Stromal cell of bone marrow (primary cell): ENCODE measurements at places on chromosomes 13 and 19.

- DNase-seq, result no peak
These were observed at the start of gene ATCAY for GRCh38 chr19:3880471-3881271. Gene ATCAY, plus strand, starts transcription at chr19:3880685. Its CDS starts 5,083 bp downstream, at chr19:3885768.

GRCh38 chr13:23042181-23042580 is 138.6 kb upstream of the SGCG start:
- no peak for DNase-seq

GRCh38 chr19:15015946-15016542 is 33.2 kb upstream of the CASP14 start:
- DNase-seq, result no peak

DNA sequence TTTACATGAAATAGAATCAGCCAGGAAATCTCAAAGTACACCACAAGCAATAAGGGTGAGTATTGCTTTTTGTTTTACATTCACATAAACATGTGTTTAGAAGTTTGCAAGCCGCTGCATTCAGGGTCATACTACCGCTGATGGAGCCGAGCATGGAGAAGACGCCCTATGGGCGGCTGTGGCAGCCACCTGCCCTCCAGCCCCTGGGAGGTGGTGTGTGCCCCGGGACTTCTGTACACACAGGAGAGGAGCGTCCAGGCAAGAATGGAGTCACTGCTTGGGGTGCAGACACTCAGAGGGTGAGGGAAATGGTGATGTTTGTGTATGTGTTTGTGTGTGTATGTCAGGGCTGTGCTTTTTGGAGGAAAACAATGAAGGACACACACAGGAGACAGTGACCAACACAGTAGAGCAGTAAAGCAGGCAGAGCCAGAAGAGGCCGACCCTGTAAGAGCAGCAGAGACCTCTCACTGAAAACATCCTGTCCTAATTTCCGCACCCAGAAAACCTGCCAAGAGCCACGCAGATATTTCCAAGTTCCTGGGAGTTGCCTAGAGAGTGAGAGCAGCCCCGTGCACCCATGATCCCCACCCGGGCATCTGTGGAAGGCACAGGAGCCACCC is 108.1 kb upstream of the GJB6 start:
- no peak for DNase-seq

- no peak for DNase-seq
These were observed 122.9 kb upstream of the MAB21L1 start for GRCh38 chr13:35599384-35599783.

DNA sequence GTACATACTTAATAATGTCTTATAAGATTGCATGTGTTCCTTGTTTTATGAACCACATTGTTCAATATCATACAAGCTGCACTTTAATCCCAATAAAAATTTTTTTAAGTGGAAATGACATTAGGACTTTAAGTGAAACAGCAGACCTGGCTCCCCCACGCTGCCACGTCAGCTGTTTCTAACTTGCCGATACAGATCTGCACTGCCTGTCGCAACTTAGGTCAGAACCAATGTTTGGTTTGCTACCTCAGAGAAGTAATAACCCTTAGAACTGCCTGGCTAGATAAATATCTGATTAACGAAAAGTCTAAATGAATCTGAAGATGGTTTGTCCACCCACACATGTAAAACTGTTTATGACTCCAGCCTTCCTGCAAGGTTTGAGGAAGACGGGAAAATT is 327.5 kb upstream of the DACH1 start:
- no peak for DNase-seq

GRCh38 chr19:48329167-48329891 is 4.0 kb downstream of the EMP3 start:
- DNase-seq, result no peak

DNA sequence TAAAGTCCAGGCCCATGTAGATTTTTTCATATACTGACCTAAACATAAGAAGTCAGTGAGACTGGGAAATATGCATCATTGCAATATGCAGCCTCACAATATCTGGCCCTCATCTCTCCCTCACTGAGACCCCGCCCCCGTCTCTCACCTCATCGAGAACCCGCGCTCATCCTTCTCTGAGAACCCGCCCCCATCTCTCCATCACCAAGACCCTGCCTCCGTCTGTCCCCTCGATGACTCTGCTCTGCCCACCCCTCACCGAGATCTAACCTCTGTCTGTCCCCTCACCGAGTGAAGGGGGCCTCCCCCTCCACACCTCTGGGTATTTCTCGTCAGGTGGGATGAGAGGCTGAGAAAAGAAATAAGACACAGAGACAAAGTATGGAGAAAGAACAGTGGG is 20.5 kb upstream of the ZNF846 start:
- no peak for DNase-seq

DNA sequence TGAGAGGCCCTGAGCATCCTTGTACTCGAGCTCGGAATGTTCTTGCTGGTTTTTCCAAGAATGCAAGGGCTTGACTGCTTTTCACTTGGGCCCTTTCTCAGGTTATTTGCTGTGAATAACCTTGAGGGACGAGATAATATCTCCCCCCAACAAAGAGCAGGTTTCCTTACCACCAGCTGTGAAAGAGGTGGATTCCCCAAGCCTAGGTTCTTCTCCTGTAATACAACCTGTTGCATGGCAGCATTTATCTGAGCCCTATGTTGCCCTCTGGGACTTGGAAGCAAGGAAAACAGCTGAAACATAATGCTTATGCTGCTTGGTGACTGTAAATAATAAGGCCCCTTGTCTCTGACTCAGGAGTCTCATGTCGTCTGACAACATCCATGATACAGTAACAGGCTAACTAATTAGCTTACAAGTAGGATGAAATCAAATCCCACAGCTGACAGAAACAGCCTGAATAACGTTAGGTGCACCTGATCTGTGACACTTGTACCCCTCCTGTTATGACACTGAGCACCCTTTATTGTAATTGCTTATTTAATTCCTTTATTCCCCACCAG is 43.6 kb upstream of the RCBTB2 start:
- DNase-seq, result no peak

DNA sequence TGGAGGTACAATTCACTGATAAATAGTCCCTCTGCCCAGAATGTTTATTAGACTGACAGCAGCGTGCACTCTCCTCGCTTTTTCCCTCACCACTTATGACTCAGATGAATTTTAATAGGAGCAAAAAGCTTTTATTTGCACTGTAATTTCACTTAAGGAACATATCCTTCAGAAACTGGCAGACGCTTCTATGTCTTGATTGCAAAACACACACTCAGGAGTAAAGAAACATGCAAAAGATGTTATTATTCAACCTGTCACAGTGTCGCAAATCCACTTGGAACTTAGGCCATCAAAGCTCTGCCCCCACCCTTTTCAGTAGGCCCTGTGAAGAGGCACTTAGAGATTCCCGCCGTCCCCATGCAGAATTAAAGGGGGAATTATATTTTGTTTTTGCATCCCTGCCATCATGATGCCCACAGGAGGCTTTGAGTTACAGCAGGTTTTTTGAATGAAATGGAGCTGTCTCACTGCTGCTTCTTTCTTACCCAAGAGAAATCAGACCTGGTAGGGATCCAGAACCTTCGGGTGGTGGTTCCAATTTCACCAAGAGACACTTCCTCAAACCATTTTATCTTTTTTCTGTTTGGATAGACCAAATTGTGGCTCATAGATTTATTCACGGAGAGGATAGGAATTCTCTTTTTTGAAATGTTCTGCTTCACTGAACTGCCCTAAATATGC is 74.5 kb downstream of the GGACT start:
- no peak for DNase-seq

DNA sequence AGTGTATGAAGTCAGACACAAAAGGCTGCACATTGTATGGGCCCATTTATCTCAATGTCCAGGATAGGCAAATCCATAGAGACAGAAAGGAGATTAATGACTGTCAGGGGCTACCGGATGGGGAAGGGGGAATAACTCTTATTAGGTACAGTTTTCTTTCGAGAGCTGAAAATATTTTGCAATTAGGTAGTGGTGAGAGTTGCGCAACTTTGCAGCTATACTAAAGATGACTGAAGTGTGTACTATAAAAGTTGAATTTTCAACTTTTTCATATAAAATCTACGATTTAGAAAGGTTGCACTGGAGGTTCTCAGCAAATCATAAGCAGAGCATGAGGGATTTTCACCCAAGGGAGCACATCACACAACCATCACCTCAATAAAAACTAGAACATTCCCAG is 16.1 kb upstream of the SLC15A1 start:
- no peak for DNase-seq

DNA sequence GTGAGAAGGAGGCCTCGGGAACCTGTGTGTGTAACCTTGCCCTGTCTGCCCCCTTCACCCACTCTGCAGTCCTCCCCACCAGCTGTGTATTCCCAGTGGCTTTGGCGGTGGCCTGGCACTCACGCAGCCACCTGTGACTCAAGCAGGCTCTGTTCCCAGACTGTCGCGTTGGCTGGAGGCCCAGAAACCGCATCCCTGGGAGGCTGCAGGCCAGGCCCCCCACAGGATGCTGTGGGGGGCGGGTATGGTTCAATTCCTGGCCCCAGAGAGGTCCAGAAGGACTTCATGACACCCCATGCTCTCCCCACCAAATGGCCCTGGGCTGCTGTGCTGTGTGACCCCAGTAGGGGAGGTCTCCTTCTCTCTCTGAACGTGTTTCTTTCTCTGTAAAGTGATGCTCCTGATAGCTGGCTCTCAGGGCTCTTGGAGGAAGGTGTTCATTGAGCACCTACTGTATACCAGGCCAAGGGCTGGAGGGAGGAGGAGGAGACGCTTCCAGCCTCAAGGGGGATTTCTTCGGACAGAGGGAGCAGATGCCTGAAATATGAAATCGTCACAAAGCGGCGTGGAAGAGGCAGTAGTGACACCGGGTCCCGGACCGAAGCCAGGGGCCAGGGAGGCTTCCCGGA is 1.9 kb upstream of the LINGO3 start:
- DNase-seq, result no peak

- DNase-seq, result no peak
These were observed at the start of gene CPB2 for GRCh38 chr13:46104868-46105267. Gene CPB2, minus strand, starts transcription at chr13:46105033. Its CDS starts 24 bp downstream, at chr13:46105009.

GRCh38 chr13:112767506-112768471 is 78.0 kb downstream of the ATP11A start:
- no peak for DNase-seq

DNA sequence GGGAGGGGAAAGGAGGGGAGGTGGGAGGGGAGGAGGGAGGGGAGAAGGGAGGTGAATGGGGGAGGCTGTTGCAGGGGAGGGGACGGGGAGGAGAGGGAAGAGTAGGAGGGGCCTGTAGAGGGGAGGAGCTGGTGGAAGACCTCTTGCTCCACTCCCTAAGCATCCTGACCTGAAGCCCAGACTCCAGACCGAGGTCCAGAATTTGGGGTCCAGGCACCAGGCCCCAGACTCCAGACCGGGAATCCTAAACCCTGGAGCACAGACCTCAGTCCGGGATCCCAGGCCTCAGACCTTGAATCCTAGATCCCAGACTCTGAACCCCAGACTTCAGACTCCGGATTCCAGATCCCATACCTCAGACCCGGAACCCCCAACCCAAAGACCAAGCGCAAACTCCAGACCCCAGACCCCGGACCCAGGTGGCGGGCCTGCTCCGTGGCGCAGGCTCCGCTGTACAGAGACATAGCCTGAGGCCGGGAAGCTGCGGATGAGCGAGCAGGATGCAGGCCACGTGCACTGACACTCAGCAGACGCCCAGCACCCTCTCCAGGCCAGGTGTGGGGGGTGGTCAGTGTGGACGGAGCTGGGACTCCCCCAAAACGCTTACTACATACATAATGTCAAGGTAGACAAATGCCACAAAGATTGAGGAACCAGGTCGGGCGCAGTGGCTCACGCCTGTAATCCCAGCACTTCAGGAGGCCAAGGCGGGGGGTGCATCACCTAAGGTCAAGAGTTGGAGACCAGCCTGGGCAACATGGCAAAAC is 710 bp upstream of the BTBD2 start:
- DNase-seq, result peak; percentile 74

DNA sequence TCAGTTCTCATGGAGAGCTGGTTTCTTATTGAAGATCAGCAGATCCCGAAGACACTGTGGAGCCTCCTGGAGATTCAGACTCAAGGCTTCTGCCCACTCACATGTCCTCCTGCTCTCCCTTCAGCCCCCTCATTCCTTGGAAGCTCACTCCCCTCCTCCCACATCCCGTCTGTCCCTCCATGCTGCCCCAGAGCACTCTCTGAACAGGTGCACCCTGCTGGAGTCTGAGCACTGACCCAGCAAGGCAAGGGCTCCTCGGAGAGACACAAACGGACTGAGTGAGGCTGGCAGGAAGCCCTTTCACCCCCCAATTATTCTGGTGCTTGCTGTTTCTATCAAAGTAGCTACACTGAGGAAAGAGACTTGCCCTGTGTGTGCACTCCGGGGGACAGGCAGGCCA is 374.0 kb downstream of the UQCRFS1 start:
- DNase-seq, result no peak

GRCh38 chr13:49300276-49300675 is 52.6 kb downstream of the CDADC1 start:
- no peak for DNase-seq

DNA sequence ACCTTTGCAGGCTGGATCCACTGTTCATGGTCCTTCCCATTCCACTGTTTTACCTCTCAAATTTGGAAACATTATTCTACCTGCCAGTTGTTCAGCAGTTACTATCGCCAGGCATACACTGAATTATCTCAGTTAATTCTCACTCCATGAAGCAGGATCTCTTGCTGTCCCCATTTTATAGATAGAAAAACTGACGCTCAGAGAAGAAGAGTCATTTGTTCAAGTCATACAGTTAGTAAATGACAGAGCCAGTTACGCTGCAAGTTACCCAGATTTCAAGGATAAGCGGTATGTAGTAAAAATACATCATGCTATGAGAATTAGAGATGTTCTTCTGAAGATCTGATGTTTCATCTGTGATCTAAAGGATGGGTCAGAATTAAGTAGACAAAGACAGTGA is 40.2 kb upstream of the IGSF23 start:
- no peak for DNase-seq

GRCh38 chr13:82010780-82011179 is 1669.9 kb upstream of the SPRY2 start:
- no peak for DNase-seq

DNA sequence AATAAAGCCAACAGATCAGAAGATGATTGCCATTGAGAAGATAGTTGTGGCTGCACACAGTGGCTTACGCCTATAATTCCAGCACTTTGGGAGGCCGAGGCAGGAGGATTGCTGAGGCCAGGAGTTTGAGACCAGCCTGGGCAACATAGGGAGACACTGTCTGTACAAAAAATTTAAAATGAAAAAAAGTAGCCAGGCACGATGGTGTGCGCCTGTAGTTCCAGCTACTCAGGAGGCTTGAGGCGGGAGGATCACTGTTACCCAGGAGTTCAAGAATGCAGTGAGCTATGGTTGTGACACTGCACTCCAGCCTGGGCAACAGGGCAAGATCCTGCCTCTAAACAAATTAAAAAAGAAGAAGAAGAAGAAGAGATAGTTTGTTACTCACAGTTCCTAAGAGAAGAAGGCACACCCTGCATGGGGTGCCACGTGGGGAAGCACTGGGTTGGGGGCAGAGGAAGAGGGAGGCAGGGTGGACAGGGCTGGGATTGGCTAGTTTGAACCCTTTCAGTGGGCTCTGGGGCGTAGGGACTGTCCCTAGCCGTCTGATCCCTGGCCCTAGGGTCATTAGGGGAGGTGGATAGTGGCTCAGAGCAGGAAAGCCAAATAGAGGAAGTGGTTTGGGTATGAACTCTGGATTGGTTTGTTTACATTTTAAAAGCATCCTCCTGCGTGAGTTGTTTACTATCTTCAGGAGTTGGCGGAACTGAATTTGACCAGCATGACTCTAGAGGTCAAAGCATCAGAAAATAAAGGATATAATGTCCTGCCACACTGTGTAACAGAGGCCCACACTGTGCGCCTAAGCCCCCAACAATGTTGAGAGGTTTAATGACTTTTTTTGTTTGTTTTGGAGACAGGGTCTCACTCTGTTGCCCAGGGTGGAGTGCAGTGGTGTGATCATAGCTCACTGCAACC is 60.5 kb upstream of the MEDAG start:
- no peak for DNase-seq

GRCh38 chr19:35733180-35734125 is 8.8 kb downstream of the IGFLR1 start:
- DNase-seq, result no peak

- no peak for DNase-seq
These were observed 3.0 kb upstream of the KMT2B start for GRCh38 chr19:35714601-35715354.
